Fibroblast of skin of right biceps (primary cell): ENCODE measurements at places on chromosomes 1 and 21.

DNA sequence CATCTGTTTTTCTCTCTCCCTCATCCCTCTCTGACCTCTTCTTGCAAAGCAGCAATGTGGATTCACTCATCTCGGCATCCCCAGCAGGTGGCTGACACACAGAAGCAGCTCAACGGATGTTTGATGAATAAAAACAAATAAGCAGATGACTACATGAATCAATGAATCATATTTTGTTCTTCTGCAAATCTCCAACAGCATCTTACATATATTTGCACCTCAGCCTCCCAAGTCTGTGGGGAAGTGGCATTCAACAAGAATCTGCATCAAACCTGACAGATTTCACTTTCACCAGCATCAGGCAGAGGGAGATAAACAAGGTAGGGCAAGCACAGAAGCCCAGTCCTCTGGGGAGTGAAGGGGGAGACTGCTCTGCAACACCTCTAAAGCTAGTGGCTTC is 34.0 kb downstream of the CAPN8 start:
- DNase-seq: no peak

- DNase-seq: no peak
Measured at GRCh38 chr21:44712203-44713028, 1.0 kb upstream of the TSPEAR start.

DNA sequence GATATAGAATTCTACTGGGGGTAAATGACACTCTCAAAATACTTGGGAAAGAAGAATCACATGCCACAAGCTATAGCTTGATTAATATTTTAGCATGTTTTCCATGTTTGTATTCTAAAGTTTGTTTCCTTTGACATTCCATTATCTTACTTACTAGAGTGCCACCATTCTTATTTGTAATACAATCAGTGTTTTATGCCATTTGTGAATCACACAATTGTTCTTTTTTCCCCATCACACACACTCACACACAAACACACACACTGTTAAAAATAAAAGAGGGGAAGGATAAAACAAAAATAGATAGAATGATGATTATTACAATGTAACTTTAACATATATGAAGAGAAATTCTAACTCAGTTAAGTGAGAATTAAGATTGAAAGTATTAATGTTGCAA is 16.0 kb upstream of the TEKT2 start:
- no peak for DNase-seq

DNA sequence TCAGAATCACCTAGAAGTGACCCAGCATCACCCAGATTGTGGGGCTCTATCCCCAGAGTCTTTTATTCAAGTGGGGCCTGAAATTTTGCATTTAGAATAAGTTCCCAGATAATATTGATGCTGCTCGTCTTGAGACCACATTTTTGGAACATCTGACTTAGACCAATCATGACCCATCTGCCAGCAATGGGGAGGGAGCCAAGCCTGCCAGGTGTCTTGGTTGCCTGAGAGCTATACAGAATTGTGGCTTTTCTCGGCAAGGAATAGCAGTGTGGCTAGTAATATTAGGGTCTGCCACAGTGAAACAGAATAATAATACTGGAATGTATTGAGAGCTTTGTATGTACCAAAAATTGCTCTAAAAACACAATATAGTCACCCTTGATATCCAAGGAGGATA is 31.1 kb upstream of the RGS8 start:
- no peak for DNase-seq

GRCh38 chr1:110686188-110686587 is 11.4 kb upstream of the KCNA3 start:
- no peak for DNase-seq

DNA sequence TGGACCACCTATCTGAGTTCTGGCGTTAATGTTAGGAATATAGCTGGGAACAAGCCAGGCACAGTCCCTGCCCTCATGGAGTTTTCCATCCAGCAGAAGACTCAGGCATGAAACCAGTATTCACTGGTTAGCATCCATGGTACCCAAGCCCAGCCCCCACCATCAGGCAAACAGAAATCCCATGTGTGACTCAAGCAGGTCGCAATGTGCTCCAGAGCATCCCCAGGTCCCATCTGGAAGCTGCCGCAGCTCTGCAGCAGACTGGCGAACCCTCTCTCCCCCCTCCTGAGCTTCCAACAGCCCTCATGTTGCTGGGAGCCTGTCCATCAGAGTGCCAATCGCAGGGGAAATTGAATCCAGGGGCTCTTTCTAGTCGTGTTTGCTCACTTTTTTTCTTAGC is 174.2 kb downstream of the RRAGC start:
- DNase-seq: no peak

GRCh38 chr1:41374711-41375110 is 13.5 kb downstream of the FOXO6 start:
- no peak for DNase-seq

DNA sequence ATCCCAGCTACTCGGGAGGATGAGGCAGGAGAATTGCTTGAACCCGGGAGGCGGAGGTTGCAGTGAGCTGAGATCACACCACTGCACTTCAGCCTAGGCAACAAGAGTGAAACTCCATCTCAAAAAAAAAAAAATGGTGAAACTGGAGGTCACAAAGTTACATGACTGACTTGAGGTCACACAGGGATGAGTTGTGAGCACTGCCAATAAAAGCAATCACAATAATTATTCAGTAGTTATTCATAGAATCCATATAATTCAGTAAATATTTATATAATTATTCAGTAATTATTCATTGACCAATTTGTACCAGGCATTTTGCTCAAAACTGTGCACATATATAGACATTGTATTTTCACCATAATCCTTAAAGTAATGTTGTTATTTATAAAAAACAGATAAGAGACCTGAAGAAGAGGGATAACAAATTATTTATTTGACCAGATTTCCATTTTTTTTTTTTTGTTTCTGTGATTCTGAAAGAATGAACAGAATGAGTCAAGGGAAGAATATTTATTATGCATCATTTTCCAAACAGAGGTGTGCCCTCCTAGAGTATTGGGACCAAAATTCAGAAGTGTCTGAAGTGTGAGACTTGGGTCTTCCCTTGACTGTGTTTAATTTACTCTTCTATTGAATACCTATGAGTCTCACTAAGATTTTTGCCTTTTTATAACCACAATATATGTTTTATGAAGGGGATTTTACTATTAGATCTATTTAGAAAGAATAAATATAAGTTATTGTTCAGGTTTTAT is 43.0 kb downstream of the PRKAB2 start:
- DNase-seq: no peak

DNA sequence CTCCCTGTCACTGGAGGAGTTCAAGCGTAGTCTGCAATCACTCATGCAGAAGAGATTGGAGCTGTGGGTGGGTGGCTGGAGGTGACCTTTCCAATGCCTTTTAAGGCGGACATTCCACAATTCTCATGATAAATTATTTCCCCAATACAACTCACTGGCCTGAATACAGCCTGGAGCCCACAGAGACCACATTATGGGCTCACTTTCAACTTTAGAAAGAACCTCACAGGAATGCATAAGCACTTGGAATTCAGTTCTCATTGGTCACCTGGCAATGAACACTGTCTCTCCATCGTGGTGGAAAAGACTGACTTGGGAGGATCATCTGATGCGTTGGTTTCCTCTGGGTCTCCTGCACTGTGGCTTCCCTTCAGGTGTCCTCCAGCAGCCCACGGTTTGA is 151.8 kb upstream of the KCND3 start:
- no peak for DNase-seq

DNA sequence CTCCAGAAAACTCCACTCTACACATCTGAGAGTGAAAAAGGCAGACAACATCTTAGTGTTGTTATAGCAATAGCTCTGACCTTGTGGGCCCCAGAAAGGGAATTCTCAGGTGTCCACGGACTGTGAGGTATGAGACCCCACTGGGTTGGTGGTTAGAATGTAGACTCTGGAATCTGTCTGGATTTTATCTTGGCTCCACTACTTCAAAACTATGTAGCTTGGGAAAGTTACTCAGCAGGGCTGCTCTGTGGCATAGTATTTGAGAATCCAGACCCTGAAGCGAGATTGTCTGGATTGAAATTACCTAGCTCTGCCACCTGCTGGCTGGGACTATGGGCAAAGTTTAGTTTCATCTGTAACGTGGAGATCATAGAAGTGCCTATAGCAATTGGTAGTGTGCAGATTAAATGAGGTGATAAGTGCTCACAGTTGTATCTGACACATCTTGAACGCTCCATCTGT is 25.8 kb downstream of the PRDM2 start:
- peak; percentile 83 for DNase-seq

DNA sequence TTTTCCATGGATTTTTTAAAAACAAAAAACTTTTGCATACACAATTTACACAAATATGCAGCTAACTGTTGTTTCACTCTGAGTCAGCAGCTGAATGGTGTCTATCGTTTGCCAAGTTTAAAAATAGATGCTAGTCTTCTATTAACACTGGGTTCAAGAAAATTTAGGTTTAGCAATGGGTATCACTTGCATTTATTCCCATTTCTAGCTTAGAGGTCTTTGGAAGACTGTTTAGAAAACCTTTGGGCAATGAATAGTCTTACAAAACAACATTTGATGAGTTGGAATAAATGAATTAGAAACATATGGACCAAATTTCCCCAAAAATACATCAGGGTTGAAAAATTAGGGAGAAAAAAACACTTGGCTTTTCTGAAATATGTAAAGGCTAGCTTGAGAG is 165.8 kb downstream of the LYPLAL1 start:
- DNase-seq: peak; percentile 52

DNA sequence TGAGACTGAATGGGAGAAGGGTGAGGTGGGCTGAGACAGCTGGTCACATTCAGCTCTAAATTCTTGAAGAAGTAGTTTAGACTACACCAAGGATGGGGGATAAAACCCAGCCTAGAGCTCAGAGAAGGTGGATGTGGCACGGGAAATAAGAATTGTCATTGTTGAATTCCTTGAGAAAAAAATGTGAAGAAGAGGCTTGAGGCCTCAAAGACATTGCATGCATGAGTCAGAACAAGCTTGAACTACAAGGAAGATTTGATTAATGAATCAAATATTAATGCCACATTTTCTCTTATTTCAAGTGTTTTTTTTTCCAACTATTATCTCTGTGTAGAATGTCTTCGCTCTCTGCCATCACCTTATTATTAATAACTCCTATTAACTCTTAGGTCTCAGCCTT is 58.9 kb downstream of the MAP3K7CL start:
- DNase-seq: peak; percentile 78

GRCh38 chr1:59477286-59477685 is 180.4 kb downstream of the FGGY start:
- peak; percentile 79 for DNase-seq

DNA sequence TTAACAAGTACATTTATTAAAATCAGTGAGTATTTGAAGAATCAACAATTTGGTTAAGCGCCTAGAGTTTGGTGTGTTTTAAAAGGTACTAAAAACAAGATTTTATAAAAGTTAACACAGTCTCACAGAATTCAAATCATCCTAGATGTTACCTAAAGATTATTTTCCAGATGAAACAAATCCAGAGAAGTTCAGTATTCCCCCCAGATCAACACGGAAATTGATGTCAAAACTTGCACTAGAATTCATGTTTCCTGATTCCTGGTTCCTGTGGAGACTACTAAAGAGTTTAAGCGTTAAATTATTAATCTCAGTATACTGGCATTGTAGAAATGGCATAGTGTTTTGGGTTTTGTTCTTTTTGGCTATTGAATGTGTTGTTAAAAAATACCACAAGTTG is 1.4 kb downstream of the PTBP2 start:
- DNase-seq: no peak

DNA sequence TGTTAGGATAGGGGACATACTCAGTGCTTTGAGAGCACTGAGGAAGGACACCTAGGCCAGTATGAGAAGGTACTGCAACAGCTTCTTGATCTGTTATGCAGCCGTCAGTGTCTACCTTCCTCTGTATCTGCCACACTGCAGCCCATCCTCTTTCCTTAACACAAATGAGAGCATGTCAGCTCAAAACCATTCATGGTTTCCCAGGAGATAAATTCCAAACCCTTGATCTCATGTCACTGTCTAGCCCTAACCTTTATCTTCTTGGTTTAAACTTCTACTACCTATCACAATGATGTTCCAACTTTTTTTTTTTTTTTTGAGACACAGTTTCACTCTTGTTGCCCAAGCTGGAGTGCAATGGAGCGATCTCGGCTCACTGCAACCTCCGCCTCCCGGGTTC is 1.4 kb downstream of the ZMYND12 start:
- DNase-seq: no peak

GRCh38 chr1:154751690-154752089 is 118.4 kb downstream of the KCNN3 start:
- peak; percentile 16 for DNase-seq

- peak; percentile 50 for DNase-seq
Measured at GRCh38 chr1:117967477-117967876, 37.9 kb downstream of the WDR3 start.

GRCh38 chr1:159832309-159832708 is 5.6 kb downstream of the SLAMF8 start:
- DNase-seq: no peak

- no peak for DNase-seq
Measured at GRCh38 chr21:34024374-34024693, 49.0 kb upstream of the MRPS6 start.

DNA sequence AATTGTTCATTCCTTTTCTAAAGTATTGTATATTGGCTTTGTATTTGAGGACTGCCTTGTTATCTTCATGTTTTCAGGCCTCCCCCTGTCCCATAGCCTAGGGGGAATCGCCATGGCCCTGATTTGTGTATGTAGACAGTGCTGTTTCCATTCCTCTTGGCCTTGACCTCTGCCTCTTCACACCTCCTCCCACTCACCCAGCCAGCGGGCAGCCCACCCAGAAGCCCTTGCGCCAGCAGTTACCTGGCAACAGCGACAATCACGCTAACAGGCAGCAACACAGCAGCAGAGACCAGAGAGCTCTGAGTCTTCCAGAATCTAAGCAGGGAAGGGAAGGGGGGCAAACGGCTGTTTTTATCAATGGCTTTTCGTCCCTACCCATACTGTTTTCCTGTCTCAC is 50.0 kb upstream of the NPL start:
- no peak for DNase-seq

DNA sequence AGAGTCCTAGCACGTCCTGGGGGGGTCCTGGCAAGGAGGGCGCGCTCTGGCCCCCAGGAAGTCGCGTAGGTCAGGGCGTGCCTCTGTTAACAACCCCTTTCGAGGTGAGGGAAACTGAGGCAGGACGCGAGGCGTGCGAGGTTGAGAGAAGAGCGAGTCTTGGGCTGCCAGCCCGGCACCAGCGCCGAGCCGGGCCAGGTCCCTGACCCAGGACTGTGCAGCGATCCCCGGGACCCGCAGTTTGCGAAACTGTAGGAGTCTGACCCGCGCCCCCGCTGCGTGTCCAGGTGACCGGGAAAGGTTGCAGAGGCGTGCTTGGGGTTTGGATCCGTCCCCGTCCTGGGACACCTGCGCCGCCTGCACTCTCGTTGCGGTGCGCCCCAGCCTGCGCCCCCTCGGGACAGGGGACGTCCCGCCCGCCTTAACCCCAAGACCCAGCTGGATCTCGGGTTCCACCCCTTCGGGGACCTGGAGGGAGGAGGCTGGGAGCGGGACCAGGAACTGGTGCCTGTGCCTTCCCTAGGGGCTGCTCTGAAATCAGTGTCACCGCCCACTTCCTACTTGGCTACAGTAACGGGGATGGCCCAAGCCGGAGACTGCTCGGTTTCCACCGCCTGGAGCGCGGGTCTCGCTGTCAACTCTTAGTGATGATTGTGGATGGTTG is 493 bp downstream of the DISC1 start:
- DNase-seq: peak; percentile 47
